ENCODE measurements at places on chromosomes 5 and 9.

- DNase-seq = no peak
These were observed 183.2 kb upstream of the DAB2 start for GRCh38 chr5:39608024-39608423.

DNA sequence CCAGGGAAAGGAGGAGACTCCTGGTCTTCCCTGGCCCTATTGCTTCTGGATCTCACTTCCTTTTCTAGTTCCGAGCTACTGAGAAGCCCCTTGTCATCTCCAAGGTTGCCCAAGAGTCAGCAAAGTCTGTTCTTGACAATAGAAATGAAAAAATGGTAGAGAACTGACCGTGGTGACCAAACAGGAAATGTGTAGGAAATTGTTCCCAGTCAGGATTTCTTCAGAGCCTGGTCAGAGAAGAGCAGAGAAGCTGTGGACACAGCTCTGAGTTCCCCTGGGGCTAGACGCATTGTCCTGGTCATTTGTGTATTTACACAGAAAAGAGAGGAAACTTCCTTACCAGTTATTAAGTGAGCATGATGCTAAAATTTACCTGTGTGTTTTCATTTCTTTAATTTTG is 35.6 kb downstream of the S1PR3 start:
- DNase-seq = no peak

DNA sequence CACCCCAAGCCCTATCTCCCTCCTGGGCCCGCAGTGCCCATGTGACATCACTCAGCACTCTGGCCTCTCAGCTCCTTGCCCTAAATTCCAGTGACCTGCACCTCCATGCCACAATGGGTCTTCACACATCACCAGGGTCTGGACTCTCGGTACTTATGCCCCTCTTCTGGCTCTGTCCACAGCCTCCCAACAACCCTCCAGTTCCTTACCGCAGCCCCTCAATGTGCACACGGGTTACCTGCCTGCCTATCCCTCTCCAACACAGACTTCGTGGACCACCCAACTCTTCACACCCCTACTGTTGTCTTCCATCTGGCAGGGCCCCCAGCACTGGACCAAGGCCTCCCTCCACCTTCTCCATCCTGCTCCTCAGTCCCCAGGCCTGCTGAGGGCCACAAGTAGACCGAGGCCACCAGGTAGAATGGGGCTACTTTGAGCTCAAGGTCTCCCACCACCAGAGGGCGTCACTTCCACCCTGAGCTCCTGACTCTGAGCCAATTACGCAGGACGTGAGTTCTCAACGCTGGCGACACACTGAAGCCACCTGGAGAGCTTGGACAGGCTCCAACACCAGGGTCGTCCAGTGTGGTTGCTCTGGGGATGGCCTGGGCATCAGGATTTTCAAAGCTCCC is 172.1 kb downstream of the GABBR2 start:
- no peak for DNase-seq

GRCh38 chr5:152094060-152094459 is 169.4 kb upstream of the GLRA1 start:
- no peak for DNase-seq

DNA sequence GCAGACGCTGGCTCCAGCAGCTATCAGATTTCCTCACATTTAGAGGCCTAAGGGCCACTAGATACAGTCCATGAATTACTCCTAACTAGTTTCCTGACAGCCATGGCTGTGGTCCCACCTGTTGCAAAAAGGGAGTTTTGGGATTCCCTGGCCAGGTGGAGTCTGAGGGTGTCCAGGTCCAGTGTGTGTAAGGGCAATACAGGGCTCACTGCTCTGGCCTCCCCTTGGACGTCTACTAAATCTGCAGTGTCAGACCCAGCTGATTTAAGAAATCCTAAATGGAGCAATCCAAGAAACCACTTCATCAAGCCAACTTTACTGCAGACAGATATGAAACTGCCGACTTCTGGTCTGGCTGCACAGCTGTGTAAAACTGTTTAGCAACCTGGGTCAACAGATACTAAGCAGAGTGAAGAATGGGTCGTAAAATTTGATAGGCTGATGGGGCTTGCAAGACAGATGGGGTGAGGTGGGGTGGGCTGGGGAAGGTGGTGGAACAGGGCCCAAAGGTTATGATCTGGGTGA is 116.4 kb downstream of the GADD45G start:
- peak; percentile 35 for DNase-seq

DNA sequence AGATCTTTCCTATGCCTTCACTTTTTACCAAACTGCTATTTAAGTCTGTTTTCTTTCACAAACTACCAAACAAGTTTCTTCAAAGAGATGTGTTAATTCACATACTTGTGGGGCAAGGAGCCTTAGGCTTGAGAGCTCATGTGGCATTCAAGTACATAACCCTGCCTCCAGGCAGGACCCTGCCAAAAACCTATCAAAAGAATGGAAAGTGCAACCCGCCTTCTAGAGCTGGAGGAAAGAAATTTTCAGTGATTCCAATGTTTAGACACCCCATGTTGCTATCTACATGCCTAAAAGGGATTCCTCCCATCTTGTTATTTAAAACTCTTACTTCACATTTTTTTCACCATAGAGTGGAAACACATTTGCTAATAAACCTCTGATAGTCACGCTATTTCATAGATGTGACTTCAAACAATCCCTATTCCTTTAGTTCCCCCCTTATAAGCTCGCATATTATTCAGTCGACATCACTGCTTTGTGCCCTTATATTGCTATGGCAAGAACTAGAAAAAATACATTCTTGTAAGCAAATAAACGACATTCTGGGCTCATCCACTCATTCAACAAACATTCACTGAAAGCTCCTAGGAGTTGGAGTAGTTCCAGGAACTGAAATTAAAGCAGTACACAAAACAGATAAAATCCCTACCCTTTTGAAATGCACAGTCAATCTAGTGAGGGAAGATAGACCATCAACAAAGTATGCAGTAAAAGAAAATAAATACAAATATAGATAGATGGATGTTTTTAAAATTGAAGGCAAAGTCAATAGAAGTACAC is 518.1 kb downstream of the ELAVL2 start:
- DNase-seq = no peak
